Activated naive CD8-positive, alpha-beta T cell treated with anti-CD3 and anti-CD28 coated beads for 36 hours (primary cell): ENCODE measurements at places on chromosomes 16 and 17. TPM values are rescaled to one million over a fixed set of nuclear protein-coding genes. Genes with fewer than 3 reads are reported as not detected.

DNA sequence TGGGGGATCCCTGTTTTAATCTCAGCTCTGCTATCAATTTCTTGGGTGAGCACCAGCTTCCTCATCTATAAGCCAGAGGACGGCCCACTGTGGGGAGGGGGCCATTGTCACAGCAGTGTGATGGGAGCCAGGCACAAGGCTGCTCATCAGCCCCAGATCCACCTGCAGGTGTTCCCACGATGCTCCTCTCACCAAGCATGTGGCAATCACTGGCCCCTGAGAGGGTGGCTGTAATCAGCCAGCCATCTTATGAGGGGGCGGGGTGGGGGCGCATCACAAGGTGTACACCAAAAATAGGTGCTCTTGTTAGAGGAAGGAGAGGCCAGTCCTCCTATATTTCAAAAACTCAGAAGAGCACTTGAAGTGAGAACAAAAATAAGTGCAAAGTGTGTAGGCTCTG lies 31.2 kb downstream of the HNF1B start:
- DNase-seq = no peak

- DNase-seq = no peak
Measured at GRCh38 chr17:39591958-39592954, 15.5 kb downstream of the NEUROD2 start.

- no peak for DNase-seq
Measured at GRCh38 chr16:15553313-15554088, 89.5 kb downstream of the MARF1 start.

DNA sequence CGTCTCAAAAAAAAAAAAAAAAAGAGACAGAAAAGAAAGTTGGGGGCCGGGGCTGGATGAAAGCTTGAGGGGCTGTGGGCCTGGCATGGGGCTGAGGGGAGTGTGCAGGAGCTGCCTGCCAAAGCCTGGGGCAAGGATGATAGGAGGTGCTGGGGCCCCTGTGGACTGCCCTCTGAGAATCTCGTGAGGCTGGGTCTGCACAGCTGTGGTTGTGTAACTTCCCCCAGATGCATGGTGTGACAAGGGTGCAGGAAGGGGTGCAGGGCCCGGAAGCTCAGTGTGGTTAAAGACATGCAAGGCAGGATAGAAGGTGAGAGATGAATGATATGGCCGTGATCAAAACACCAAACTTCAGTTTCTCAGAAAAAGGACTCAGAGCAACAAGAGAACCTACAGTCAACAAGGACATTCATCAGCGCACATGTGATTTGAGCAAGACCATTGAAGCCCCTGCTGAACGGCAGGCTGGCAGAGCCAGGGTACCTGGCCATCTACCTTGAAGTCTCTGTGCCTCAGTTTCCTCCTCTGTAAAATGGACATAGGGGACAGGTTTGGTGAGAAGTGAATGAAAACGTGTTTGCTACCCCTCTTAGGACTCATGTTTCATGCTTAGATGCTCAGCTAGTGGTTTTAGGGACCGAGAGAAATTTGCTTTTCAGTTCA lies 9.6 kb downstream of the IL32 start:
- DNase-seq = peak; percentile 81

GRCh38 chr17:610276-610675 lies 104.4 kb downstream of the VPS53 start:
- no peak for DNase-seq

- no peak for DNase-seq
Measured at GRCh38 chr17:15392326-15392741, 50.9 kb upstream of the TEKT3 start.

The YBX2 gene
- total RNA-seq = 0.19 TPM

The ZNF19 gene
- total RNA-seq = 3.6 TPM

DNA sequence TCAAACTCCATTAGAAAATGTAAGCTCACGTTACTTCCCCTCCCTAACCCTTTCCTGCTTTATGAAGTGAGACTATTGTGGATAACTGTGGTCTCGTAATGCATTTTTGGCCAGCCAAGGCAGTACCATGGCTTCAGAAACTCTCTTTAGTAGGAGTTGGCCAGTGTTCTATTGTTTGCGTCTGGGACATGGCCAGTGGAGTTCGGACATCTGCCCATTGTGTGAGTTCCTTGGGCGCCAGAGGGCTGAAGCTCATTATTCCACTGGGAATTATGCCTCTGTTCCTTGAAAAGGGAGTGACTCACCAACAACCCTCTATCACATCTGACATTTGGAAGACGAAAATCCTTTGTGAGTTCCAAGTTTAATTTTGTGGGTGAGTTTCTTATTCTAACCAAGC lies 319.5 kb upstream of the SOX9 start:
- DNase-seq = no peak

GRCh38 chr16:66601471-66601870 lies 3.0 kb upstream of the CMTM3 start:
- no peak for DNase-seq

DNA sequence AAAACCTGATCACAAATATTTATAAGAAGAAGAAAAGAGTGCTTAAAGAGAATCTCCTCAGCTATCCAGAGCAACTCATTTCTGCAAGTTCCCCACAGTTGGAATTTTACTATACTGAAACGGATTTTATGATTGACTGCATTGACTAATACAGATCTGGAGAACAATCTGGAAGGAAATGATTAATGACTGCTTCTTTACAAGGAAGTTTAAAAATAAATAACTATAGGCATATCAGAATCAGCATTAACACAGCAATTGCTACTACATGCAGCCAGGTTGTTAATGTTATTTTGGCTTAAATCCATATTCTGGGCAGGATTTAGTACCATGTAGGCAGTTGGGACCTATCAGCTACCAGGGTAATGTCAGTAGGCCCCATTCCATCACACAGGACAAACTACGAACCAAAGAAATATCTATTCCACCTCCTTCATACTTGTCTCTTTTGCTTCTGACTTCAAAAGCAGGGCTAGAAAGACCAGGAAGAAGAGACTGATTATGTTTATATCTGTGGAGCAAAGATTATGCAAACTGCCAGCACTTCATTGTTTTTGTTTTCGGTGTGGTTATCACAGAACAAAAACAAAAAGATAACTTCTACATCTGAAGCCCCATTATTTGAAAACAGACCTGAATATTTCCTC lies 3.9 kb downstream of the SKAP1 start:
- DNase-seq = no peak

The LHX1 gene
- total RNA-seq = not detected

DNA sequence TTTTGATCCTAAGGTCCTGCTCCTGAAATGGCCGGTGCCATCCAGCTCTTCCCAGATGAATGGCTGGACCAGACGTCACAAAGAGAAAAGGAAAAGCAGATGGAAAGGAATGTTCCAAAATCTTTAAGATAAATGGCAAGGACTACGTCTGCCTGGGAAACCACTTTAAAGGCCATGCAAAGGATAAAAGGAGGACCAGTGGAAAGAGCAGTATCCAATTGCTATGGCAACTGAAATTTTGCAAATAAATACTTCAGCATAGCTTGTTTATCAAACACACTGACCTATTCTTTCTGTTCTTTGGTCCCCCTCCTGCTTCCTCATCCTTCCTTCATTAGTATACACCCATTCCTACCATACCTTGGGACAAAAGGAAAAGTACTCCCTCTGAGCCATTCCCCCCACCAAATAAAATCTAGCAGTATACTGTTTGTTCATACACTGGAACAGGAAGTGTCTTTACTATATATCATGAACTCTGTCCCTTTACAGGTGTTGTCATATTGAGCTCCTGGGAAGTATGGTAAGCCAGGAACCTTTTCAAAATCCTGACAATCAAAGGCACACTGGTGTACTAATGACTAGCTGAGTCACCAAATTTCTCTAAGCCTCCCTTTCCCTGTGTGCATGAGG lies 37.2 kb upstream of the NUFIP2 start:
- DNase-seq = no peak

DNA sequence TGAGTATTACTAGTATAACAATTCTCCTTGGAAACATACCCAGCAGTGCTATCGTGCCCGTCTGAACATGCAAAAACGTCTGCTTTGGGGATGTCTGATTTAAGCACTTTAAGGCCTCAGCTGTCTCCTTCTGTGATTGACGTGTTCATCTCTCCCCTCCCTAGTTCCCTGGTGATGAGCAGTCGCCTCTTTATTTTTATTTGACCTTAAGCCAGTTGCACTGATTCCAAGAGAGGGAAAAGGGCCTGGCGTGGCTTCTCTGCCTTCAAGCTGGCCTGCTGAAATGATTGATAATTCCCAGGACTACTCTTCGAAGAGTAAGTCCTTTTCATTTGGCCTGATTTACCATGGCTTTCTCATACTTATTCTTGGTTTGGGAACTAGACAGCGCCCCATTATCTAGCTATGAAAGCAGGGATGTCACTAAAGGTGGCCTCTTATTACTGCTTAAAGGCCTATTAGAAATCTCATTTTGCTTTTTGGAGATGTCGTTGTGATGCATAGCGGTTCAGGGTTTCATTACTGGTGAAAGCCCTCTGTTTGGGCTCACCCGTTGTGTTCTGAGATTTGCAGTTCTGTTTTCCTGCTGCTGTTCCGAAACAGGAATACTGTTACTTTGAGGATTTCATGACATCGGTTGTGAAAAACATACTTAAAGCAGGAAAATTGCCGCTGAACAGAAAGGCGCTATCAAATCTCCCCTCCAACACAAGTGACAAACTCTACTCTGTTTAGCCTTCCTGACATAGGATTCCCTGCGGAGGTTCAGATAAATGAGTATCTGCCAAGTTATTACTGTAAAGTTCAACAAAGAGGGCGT lies 65.5 kb downstream of the IQCK start:
- DNase-seq = no peak

- DNase-seq = no peak
Measured at GRCh38 chr16:9885467-9885866, 296.8 kb downstream of the GRIN2A start.

- no peak for DNase-seq
Measured at GRCh38 chr17:81925860-81926450, 1.6 kb downstream of the MAFG start.

DNA sequence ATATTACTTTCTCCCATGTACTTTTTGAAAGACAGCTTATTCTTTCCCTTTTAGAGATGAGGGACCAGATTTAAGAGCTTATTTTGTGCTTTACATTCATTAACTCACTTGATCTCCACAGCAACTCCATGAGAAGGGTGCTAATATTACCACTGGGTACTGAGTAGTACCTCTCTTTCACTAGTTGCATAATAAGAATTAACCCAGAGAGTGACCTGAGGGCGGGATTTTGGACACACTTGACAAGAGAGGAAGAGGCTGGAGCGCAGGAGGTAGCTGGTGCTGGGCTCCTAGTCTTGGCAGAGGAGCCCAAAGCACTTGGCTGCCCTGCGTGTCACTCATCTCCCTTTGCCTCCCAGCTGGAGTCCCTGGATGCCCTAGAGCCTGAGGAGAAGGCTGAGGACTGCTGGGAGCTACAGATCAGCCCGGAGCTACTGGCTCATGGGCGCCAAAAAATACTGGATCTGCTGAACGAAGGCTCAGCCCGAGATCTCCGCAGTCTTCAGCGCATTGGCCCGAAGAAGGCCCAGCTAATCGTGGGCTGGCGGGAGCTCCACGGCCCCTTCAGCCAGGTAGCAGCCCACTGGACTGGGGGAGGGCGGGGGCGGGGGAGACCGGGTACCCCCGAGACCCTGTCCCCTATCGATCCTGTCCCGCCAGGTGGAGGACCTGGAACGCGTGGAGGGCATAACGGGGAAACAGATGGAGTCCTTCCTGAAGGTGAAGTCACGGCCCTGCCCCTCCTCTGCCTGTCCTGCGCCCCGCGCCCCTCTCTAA lies 1.7 kb upstream of the MAZ start:
- DNase-seq = no peak

DNA sequence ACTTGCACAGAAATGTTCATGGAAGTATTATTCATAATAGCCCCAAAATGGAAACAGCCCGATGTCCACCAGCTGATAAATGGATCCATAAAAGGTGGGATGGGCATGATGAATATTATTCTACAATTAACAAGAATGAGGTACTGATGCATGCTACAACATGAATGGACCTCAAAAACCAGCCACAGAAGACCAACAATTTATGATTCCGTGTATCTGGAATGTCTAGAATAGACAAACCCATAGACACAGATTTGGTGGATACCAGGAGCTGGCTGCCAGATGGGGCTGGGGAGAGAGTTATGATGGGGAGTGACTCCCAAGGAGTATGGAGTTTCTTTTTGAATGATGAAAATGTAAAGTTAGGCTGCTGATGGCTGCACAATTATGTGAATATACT lies 10.8 kb upstream of the NAGLU start:
- no peak for DNase-seq

DNA sequence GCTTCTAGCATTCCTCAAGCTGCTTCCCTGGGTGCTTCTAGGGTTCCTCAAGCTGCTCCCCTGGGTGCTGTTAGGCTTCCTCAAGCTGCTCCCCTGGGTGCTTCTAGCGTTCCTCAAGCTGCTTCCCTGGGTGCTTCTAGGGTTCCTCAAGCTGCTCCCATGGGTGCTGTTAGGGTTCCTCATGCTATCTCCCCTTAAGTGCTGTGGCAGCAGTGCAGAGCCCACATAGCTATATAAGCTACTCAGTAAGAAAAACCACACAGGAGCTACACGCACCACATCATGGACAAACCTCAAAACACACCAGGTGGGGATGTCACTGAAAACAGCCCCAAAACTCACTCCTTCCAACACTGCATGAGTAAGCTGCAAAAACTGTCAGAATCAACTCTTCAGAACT lies 35.2 kb downstream of the ANKRD11 start:
- no peak for DNase-seq

- peak; percentile 56 for DNase-seq
Measured at GRCh38 chr16:30609002-30609925, 925 bp downstream of the ZNF689 start.

The FBXW10B gene
- 0.21 TPM for total RNA-seq

The RNF157 gene
- total RNA-seq = 34.7 TPM

DNA sequence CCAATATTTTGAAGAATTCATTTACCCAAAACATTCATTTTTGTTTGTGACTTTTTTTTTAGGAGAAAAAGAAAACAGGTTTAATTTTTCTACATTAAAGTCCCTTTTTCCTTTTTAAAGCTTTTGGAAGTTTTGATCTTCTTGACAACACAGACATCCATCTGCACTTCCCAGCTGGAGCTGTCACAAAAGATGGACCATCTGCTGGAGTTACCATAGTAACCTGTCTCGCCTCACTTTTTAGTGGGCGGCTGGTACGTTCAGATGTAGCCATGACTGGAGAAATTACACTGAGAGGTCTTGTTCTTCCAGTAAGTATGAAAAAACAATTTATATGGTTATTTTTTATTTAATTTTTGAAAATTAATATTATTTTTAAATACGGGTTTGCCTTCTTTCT lies 37.2 kb downstream of the SIAH1 start:
- no peak for DNase-seq

DNA sequence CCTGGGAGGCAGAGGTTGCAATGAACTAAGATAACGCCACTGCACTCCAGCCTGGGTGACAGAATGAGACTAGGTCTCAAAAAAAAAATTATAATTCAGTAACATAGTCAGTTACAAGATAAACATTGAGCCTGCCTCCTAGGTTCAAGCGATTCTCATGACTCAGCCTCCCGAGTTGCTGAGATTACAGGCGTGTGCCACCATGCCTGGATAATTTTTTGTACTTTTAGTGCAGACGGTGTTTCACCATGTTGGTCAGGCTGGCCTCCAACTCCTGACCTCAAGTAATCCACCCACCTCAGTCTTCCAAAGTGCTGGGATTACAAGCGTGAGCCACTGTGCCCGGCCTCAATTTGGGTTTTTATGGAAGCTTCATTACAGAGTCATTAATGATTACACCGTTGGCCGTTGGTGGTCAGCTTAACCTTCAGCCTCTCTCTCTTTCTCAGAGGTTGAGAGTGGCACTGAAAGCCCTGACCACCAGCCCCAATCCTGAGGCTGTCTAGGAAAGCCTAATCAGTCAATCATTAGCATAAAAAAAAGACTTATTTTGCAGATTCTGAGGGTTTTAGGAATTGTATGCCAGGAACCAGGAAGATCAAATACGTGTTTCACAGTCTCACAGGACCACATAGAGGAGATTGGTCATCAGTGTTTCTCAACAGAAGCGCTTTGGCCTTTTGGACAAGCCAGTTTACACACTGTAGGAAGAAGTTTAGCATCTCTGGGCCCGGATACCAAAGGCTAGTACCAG lies 1.3 kb upstream of the LRRC37A3 start:
- DNase-seq = no peak
